ENCODE measurements at places on chromosomes 4 and X. TPM values are rescaled to one million over a fixed set of nuclear protein-coding genes. Genes with fewer than 3 reads are reported as not detected.

The CCKAR gene
- not detected for total RNA-seq

- DNase-seq, result no peak
These were observed 5.9 kb downstream of the EMCN start for GRCh38 chr4:100511896-100512295.

The ANXA3 gene
- 484 TPM for total RNA-seq

- no peak for DNase-seq
These were observed 138.6 kb downstream of the HDX start for GRCh38 chrX:84363663-84364062.
